Stimulated activated CD8-positive, alpha-beta memory T cell treated with anti-CD3 and anti-CD28 coated beads, Interleukin-7, amount 100 ng/mL, for 1 hour (primary cell): ENCODE measurements at places on chromosomes 12 and 14.
A peak's percentile ranks its signal among the peaks of the same experiment; 100 is the strongest.

DNA sequence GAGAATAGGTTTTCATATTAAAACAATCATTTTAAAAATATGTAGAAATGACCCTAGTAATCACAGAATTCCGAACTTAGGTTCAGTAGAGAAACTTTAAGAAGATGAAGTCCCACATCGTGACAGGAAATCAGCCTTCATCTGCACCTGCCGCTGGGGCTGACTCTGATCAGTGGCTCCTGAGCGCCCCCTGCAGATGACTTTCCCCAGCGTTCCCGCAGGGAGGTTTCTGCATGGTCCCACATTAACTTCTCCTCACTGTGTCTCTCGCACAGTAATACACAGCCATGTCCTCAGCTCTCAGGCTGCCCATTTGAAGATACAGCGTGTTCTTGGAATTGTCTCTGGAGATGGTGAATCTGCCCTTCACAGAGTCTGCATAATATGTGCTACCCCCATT, 1131.1 kb downstream of the TMEM121 start:
- peak; percentile 5 for DNase-seq

GRCh38 chr14:74713395-74713735, 421 bp downstream of the FCF1 start:
- no peak for DNase-seq

GRCh38 chr12:65025136-65025535, 96.0 kb downstream of the WIF1 start:
- no peak for DNase-seq

- DNase-seq, result no peak
Observed at GRCh38 chr12:24584032-24584675, 364.7 kb downstream of the BCAT1 start.

DNA sequence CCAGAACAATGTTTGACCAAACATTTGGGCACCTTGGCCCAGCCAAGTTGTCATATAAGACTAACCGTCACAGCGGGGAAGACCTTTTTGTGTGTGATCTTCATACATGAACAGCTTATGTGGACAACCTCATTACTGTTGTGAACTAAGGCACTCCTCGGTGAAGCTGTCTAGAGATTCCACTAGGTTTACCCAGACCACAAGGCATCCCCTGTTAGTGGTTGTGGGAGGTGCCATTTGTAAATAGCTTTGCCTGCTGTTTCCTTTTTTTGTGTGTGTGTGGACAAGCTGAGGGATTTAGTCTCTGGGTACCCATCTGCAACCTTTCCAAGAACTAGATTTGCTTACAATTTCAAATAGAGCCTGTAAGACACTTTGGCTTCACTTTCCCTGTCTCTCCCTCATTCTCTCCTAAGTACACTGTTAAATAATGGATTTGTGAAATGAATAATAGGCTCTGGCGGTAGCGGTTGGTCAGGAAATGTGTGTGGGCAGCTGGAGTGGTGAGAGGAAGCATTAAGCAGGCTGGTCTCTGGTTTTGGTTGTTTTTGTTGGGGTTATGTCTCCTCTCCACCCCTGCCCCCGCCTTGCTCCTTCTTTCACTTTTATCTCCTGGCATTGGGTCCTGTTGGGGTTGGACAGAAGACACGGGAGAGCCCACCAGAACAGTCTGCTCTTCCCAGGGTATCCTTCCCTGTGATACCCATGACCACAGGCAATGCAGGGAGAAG, 727.6 kb downstream of the VRK1 start:
- DNase-seq, result no peak

DNA sequence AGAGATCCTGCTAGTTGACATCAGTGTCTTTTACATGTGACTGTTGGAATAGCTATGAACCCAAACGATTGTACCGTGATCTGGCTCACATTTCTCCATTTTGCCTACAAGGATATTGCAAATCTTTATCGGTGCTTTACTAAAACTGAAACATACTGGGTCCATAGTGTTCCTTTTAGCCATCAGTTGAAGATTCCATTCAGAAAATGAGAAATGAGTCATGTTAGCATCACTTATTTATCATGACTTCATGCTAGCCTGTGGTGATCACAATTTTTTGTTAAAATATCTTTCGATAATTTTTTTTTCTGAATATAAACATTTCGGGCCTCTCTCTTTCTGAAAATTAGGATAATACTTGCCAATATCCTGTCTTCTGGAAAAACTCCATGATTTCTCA, 210.3 kb downstream of the EGLN3 start:
- DNase-seq, result no peak

GRCh38 chr14:101185073-101185835, 281.7 kb upstream of the RTL1 start:
- DNase-seq, result no peak

DNA sequence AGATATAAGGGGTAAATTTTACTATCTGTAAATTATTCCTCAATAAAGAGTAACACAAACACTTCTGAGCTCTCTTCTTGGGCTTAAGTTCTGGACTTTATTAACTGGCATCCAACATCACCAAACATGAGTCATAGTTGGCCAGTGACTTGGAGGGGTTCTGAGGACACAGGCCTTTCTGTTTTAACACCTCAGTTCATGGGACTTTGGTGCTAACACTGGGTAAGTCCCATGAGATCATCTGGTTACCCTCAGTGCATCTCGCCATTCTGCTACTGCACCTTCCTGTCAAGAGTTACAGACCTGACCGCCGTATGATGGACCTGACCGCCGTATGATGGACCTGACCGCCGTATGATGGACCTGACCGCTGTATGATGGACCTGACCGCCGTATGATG, 9.9 kb downstream of the SLC15A4 start:
- DNase-seq, result no peak

- no peak for DNase-seq
Observed at GRCh38 chr12:70190262-70191010, 52.8 kb upstream of the CNOT2 start.

- DNase-seq, result no peak
Observed at GRCh38 chr14:54947230-54947629, 44.6 kb upstream of the GCH1 start.

DNA sequence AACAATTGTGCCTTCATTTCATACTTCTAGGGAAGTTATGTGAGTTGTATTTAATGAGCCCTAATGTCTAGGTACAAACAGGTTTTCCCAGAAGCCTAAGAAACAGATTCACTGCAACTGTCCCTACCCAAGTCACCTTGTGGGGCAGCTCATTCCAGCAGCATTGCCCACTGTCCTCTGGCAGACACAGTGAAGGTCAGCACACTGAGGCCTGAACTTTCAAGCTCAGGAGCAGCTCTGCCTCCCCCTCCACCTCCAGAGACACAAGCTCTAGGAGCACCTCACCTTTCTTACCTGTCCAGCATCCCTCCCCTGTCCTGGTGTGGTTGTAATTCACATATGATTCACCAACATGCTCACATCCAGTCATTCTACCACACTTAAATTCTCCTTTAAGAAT, 15.7 kb downstream of the UBE3B start:
- DNase-seq, result no peak

GRCh38 chr14:23572836-23573235, 5.2 kb upstream of the AP1G2 start:
- DNase-seq, result no peak

DNA sequence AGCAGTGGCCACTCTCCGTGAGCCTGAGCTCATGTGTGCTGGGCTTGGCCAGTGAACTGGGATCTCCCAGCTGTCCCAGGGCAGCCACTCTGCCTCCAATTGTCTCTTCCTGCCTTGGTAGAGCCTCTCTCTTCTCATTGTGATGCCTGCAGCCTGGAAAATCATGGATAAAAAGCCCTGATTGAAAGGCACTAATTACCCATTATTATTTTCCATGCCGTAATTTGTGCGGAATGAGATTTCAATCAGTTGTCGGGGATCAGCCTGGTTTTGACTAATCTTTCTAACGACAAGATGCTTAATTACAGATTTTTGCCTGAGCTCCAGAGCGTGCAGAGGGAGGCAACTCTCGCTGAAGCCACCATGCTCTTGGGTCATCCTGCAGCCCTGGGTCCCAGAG, 52.7 kb downstream of the ESRRB start:
- no peak for DNase-seq

DNA sequence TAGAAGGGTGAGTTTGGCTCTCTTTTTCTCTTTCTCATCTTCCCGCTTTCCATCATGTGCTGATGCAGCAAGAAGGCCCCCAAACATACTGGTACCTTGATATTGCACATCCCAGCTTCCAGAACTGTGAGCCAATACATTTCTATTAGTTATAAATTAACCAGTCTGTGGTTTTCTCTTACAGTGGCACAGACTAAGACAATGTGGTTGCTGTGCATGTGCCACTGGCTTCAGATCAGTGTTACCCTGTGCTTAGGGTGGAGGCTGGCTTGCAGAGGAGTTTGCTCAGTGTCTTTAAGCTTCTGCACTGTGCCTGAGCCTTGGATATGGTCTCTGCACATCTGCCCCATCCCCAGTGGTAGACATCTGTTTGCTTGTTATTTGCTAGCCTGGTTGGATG, 5.5 kb downstream of the IFI27L2 start:
- DNase-seq, result no peak

GRCh38 chr14:51821822-51822221, 38.6 kb upstream of the GNG2 start:
- no peak for DNase-seq

- no peak for DNase-seq
Observed at GRCh38 chr14:95313707-95314106, 6.0 kb downstream of the CLMN start.
